Fibroblast of the conjunctiva (primary cell): ENCODE measurements at places on chromosomes 7 and 10.

GRCh38 chr10:89836840-89837164, 135.4 kb downstream of the KIF20B start:
- DNase-seq, result no peak

DNA sequence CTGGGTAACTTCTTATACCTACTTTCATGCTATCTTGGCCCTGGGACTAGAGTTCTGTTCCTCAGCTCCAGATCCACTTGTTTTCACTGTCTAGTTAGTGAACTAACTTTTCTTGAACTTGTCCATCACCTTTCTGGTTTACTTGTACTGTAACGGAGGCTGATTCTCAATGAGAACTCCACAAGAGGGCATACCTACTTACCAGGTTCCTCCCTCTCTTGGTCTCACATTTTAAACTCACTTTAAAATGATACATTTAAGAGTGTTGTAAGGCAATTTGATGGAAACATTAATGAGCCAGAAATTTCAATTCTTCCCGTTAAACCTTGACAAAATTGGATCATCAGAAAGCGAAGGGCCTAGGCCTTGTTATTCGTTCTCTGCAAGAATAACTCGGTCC, 111.6 kb downstream of the MAGI2 start:
- DNase-seq, result no peak

DNA sequence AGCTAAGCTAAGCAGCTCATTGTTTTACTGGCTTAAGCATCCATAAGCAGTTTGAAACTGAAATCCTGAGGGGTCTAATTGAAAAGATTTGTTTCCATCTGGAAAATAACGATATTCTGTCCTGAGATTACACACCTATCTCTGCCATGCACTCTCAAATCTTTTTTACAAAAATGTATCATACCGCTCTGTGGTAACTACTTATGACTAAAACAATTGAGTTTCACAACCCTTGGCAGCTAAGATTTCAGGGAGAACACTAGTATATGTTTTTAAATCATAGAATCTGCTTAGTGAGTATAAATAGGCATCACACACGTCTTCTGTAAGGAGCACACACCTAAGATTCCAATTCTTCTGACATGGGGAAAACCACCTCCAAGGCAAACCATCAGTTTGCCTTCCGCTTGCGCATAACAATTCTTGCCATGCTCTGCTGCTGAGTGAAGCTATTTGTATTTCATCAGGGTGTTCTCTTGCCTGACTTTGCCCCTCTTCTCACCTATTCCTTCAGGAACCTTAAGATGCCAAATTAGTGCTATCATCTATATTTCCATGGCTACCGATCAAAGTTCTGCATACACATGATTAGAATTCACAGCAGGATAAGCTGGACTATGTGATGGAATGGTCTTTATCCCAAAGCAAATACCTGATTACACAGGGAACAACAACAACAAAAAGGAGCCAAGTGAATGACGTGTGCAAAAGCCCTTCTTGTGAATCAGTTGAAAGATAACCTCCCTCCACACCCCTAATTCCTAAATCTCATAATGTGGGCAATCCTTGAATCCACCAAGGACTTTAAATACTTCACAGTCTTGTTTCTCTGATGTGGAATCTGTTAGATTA, 40.9 kb downstream of the PRPF18 start:
- no peak for DNase-seq

GRCh38 chr10:17756557-17757217, 4.7 kb downstream of the TMEM236 start:
- no peak for DNase-seq

DNA sequence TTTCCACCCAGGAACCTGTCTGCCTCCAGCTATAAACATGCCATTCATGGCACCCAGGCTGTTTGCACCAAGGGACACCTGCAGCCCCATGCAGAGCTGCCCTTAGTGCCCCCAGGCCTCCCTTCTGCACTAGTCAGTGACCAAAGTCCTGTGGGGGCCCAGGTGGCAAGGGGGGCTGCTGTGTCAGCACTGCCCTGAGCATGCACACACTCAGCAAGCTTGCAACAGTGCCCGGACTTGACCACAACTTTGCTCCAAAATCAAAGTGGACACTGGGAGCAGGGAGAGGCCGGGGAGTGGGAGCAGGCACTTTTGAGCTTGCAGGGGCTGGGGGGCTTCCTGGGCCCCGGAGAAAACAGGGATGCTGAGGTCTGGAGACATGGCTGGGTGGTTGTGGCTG, 192.9 kb upstream of the MBL2 start:
- no peak for DNase-seq

DNA sequence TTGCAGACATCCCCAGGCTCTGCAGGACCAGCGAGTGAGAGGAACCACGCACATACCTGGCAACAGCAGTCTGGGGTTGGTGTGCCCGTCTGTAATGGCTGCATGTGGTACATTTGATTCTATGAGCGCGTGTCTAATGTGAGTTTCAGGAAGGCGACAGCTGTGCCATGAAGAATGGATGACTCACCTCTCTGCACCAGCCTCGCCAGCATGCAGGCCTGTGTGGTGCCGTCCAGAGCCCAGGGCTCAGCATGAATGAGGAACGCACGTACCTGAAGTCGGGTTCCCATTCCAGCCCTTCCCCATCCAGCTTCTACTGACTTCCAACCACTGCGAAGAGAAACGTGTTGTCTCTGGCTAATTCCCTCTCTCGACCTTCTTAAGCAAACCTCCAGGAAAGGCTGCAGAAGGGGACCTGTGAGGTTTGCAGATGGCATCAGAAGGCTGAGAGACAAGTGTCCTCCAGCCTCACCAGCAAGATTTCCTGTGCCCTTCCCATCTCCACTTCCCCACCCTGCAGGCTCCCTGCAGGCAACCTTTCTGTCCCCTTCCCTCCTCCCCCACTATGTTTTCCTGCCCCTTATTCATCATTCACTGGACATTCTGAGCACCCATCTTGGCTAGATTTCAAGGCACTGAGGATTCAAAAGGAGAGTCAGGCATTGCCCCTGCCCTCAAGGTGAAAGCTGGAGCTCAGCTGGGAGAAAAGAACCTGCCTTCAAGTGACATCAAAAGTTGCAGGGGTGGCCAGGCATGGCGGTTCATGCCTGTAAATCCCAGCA, 54.3 kb downstream of the ASB13 start:
- DNase-seq, result no peak

DNA sequence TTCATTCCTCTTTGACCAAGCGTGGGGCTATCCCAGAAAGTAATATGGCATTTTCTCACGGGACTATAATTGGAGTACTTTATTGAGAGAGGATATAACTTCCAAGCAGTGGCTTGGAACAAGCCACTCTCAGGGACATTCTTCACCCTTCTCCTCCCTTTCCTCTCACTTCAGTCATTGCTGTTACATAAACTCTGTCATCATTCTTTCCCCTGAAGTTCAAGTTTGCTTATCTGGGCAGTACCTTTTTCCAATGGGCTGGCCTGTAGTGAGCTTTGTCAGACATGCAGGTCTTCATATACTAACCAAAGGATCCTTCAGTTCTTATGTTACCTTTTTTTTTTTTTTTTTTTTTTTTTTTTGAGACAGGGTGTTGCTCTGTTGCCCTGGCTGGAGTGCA, 58.7 kb upstream of the KMT2E start:
- DNase-seq, result no peak

GRCh38 chr7:159211540-159212182, 67.0 kb upstream of the VIPR2 start:
- DNase-seq, result no peak

- no peak for DNase-seq
Measured at GRCh38 chr7:124411796-124412195, 353.8 kb downstream of the GPR37 start.

DNA sequence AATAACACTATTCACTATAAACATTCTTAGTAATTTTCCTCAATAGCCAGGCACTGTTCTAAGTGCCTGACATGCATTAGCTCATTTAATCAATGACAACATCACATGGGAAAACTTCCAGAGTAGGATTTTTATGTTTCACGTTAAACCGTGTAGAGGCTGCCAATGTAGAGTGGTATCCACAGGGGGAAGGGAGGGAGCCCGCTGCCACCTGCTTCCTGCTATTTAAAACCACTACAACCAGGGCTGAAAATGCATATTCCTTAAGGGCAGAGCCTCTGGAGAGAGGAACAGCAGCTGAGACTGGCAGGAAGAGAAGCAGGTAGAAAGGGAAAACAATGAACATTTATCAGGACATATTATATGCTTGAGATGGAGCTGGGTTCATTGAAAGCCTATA, 684.3 kb upstream of the AUTS2 start:
- DNase-seq, result no peak

- no peak for DNase-seq
Measured at GRCh38 chr10:36640626-36641025, 484.8 kb upstream of the ANKRD30A start.

DNA sequence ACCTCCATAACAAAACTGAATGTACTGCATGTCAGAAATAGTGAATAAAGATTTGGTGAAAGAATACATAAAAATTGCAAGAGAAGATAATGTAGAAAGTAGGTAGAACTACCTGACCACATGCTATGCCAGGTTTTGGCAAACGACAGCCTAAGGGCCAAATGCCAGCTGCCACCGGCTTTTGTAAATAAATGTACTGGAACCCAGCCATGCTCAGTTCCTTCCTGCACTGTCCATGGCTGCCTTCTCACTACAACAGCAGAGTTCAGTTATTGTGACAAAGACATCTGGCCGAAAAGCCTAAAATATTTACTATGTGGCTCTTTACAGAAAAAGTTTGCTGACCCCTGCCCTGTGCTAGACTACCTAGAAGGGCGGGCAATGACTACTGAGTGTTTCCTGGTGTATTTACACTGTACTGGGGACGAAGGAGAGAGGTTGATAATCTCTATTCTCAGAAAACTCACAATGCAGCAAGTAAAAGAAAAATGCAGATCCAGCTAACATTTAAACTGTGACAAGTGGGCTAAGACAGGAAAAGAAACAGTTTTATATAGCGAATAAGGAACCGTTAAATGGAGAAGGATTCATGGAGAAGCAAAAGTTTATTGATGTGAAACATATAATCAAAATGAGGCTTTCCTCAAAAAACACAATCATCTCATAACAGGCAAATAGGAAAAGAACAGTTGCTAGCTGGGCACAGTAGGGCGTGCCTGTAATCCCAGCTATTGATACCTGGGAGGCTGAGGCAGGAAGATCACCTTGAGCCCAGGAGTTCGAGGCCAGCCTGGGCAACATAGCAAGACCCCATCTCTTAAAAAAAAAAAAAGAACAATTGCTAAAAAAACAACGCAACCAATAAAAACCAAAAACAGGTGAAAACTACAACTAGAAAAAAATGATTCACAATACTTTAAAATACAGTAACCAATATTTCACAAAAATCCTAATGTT, 13.7 kb downstream of the KIN start:
- DNase-seq, result no peak

GRCh38 chr7:154178895-154179294, 126.7 kb downstream of the DPP6 start:
- DNase-seq, result no peak

DNA sequence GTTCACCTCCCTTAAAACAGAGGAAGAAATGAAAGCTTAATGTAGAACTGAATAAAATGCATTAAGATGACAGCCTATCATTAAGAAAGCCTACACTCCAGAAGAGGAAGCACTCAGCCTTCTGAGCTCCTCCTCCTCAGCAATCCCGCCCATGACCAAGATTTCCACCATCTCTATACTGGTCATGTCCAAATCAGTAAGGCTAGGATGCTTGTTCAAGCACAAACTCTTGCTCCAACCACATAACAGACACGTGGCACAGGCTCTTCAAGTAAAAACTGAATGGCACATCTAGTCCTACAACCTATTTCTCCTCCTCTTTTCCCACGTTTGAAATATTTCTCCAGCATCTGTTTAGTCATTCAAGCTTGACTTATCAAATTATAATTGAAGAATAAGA, 454.1 kb downstream of the PARD3 start:
- no peak for DNase-seq

GRCh38 chr10:32941357-32941756, 16.7 kb downstream of the ITGB1 start:
- no peak for DNase-seq

DNA sequence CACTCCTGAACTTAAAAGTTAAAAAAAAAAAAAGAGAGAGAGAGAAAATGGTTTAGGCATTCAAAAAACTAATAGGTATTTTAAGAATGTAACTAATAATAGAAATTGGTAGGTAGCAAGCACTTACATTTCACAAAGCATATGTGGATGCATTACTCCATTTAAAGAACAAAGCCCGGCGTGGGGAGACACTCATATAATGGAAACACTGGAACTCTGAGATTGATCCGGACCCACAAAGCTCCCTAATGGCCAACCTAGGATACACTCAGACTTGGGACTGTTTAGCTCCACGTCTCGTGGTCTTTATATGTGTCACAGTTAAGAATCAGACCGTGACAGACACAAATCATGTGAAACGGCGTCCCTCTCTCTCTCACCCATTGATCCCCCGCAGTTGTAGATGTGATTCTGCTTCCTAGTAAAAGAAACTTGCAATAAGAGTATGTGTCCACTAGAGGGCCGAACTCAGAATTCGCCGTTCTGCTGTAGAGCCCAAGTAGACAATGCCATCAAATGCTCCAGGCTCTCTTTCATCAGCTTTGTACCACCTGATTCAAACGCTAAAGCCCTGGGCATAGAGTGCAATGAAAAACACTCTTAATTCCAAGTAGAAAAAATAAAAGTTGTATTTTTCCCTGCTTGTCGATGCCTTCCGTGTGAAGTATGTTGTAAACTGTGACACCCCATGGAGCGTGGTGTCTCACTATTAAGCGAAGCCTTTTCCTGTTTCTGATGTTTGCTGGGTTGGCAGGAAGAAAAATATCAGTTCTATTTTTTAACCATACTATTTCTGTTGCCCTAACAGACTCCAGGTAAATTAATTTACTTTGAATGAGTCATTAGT, 429.0 kb upstream of the MTPN start:
- peak; percentile 16 for DNase-seq

DNA sequence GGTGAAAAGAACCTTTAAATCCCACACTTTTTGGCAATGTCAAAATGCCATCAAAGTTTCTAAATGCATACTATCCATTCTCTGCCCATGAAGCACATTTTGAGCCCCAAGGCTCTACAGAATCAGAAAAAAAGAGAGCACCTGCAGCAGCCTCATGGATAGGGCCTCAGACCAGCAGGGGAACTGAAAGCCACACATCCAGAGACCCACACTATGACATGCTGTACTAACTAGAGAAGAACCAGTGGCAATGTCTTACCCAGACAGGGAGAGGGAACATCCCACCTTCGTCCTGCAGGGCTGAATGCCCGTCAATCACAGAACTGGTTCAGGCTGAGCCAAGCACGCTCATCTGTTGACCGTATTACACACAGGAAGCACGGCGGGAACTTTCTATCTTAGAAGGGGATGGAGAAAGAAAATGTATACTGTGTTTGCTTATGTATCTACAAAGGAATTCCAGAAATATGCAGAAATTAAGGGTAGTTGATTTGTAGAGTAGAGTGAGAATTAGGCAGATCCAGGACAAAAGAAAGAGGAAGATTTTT, 237.2 kb downstream of the GLI3 start:
- DNase-seq, result no peak
